ENCODE measurements at places on chromosomes 1 and 21. TPM values are rescaled to one million over a fixed set of nuclear protein-coding genes. Genes with fewer than 3 reads are reported as not detected.

The SH2D1B gene
- polyA plus RNA-seq: 0.08 TPM

The MTMR11 gene
- polyA plus RNA-seq: 15.2 TPM

The NUAK2 gene
- 0.82 TPM for polyA plus RNA-seq

The CLK2 gene
- polyA plus RNA-seq: 42.3 TPM

The GJA9 gene
- not detected for polyA plus RNA-seq

The MYOM3 gene
- 0.29 TPM for polyA plus RNA-seq

The CFH gene
- 411 TPM for polyA plus RNA-seq

The LYSMD1 gene
- polyA plus RNA-seq: 14.0 TPM

The S100A14 gene
- polyA plus RNA-seq: 7.1 TPM

The PRAMEF17 gene
- polyA plus RNA-seq: not detected

The SPRR1B gene
- polyA plus RNA-seq: not detected

The DRAXIN gene
- 0.01 TPM for polyA plus RNA-seq

The ARHGEF16 gene
- 4.2 TPM for polyA plus RNA-seq

The FMOD gene
- 46.0 TPM for polyA plus RNA-seq

The FAM72C gene
- polyA plus RNA-seq: 0.16 TPM

The KIF21B gene
- polyA plus RNA-seq: 1.0 TPM

The FAM151A gene
- polyA plus RNA-seq: 0.10 TPM

The FMO4 gene
- polyA plus RNA-seq: 3.2 TPM

The TNFRSF25 gene
- polyA plus RNA-seq: 4.3 TPM

The WDR77 gene
- polyA plus RNA-seq: 27.3 TPM

- DNase-seq: no peak
These were observed 149.7 kb downstream of the LYPLAL1 start for GRCh38 chr1:219323426-219323825.

DNA sequence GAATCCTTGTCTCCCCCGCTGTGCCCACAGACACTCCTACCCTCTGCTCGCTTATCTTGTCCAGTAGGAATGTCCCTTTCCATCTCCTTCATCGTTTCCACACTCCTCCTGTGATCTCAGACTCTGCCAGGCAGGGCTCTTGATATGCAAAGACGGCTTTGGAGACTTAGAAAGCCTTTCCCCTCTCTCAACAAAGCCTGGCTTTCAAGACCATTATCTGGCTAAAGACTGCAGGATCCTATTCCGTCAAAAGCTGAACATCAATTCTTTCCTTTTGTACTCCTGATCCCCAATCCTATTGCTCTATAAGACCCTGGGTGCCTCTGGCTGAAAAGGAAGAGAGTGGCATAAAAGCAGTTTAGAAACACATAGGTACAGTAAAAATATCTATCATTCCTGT lies 63.9 kb downstream of the SDC3 start:
- DNase-seq: no peak

DNA sequence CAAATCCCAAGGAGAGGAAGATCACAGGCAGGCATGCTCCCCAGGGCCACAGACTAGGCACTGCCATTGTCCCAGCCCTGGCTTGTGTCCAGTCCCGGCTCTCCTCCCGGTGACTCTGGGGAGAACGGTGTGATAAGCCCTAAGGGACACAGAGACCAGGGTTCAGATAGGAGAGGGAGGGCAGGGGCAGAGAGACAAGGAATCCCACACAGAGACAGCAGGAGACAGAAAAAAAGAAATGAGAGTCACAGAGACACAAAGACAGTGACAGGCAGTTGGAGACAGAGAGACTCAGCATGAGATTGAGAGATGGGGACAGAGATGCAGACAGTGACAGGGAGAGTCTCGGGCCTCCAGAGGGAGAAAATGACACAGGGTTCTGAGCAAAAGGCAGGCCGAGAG lies 361 bp downstream of the INSRR start:
- no peak for DNase-seq

GRCh38 chr1:109529881-109530456 lies 9.7 kb upstream of the GPR61 start:
- no peak for DNase-seq

GRCh38 chr1:31792116-31792515 lies 23.7 kb downstream of the SPOCD1 start:
- DNase-seq: no peak

DNA sequence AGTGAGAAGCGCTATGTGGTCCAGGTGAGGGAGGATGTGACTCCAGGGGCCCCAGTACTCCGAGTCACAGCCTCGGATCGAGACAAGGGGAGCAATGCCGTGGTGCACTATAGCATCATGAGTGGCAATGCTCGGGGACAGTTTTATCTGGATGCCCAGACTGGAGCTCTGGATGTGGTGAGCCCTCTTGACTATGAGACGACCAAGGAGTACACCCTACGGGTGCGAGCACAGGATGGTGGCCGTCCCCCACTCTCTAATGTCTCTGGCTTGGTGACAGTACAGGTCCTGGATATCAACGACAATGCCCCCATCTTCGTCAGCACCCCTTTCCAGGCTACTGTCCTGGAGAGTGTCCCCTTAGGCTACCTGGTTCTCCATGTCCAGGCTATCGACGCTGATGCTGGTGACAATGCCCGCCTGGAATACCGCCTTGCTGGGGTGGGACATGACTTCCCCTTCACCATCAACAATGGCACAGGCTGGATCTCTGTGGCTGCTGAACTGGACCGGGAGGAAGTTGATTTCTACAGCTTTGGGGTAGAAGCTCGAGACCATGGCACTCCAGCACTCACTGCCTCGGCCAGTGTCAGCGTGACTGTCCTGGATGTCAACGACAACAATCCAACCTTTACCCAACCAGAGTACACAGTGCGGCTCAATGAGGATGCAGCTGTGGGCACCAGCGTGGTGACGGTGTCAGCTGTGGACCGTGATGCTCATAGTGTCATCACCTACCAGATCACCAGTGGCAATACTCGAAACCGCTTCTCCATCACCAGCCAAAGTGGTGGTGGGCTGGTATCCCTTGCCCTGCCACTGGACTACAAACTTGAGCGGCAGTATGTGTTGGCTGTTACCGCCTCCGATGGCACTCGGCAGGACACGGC lies 2.2 kb downstream of the CELSR2 start:
- DNase-seq: no peak

DNA sequence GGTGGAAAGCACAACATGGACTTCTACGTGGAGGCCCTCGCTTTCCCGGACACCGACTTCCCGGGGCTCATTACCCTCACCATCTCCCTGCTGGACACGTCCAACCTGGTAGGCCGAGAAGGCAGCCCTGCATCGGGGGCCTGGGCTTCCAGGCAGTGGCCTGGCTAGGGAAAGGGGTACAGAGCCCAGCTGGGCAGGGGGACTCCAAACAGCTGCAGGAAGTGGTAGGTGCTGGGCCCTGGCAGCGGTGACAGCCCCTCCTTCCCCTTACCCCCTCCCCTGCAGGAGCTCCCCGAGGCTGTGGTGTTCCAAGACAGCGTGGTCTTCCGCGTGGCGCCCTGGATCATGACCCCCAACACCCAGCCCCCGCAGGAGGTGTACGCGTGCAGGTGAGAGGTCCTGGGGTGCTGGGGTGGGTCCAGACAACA lies 30.0 kb upstream of the PADI6 start:
- DNase-seq: no peak

GRCh38 chr1:111615870-111616715 lies 3.5 kb upstream of the RAP1A start:
- DNase-seq: no peak

DNA sequence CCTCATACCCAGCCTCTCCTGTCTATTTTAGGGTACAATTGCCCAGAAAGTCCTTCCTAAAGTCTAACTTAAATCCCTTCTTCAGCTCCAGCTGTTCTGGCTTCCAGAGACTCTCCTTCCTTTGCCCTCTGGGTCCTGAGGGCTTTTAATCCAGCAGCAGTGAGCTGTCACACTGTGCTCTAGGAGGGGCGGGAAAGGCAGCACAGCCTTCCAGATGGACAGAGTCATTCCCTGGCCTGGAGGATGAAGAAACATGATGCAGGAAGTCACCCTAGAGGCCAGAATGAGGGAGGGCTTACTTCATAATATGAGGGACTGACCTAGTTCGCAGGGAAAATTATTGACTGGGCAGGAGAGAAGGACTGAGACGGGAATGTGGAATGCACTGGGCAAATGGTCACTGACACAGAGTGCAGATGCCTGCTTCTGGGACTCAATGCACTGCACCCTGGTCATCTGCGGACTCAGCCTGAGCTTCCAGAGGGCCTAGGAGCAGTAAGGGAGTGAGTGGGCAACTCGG lies 1.3 kb downstream of the SH2D2A start:
- no peak for DNase-seq

GRCh38 chr1:78226784-78227183 lies 181.0 kb downstream of the GIPC2 start:
- no peak for DNase-seq

DNA sequence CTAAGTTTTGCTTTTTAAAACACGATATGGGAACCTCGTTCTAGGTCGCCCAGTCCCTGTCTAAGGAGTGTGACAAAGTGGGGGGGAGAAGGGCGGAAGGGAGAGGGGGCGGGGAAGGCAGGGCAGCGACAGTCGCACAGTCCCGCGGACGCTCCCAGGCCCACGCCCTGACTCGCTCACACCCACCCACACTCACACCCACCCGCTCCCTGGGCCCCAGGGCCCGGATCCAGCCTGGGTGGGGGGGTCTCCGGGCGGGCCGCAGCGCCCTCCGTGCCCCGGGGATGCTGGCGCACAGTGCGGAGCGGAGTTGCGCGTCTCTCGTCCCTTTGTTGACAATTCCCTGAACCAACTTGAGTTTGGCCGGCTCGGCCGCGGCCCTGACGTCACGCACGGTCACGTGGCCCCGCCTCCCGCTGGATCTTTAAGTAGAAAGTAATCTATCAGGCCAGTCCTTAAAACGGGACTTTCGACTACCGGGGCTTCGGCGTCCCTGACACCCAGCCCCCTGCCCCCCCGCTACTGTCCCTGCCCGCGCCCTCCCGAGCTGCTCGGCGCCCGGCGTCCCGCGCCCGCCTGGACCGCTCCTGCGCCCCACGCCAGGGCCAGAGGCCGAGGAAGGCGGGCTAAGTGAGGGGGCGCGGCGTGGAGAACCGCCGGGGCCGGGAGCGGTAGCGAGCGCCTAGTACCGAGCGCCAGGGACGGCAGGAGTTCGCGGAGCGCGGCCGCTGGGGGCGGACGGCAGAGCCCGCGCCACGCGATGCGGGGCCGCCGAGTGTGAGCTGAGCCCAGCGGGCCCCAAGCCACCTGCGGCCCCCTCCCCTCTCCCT lies at the start of gene FOXD3:
TSS of gene FOXD3 (plus strand) at position 454 of the 830 bp plus-strand sequence. CDS start 492 bp downstream, outside the sequence.
- no peak for DNase-seq

GRCh38 chr1:13675151-13675651 lies 24.8 kb upstream of the PRDM2 start:
- DNase-seq: no peak

DNA sequence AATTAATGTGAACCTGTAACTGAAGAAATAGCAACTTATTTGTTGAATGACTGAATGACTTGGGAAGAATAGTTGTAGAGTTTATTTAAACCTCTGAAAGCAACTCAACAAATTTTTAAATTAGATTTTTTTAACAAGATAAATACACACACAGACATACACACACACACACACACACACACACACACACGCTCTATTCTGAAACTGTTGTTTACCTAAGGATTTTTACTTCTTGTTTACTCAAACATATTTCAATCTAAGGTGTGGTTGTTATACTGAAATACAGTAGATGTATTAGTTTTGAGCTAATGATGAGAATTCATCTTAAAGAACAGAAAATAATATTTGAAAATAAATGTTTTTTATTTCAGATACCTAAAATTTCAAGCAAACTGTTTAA lies 11.5 kb downstream of the ACADM start:
- no peak for DNase-seq

DNA sequence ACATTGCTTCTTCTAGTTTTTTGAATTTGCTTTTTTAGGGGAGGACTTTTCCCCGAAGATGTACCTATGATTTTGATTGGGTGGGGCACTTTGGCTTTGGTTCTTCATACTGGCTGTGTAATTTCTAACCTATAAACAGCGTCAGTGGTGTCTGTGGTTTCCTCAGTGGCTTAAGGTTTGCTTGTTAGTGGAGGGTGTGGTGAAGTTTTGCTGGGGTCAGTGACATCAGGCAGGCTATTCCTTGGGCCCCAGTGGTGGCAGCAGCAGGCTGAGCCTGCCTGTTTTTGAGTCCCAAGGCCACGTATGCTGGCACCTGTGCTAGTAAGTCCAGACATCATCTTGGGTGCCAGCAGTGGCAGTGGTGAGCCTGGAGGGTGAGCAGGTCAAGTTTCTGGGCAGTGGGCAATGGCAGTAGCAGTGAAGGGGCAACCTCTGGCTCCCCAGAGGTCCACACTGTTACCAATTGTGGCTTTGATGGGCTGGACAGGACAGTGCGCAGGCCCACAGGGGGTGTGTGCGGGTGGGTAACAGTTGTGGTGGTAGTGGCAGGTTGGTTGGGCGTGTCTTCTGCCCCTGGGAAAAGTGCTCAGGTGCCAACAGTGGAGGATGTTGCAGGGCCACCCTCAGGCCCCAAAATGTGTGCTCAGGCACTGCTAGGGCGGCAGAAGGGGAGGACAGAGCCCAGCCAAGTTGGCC lies 54.9 kb upstream of the B3GALT2 start:
- no peak for DNase-seq

GRCh38 chr21:46063734-46064680 lies 33.9 kb upstream of the COL6A2 start:
- no peak for DNase-seq

- DNase-seq: no peak
These were observed 73.6 kb downstream of the ROR1 start for GRCh38 chr1:63847308-63847910.

GRCh38 chr1:164786980-164787833 lies 228.2 kb downstream of the PBX1 start:
- DNase-seq: peak; percentile 72

DNA sequence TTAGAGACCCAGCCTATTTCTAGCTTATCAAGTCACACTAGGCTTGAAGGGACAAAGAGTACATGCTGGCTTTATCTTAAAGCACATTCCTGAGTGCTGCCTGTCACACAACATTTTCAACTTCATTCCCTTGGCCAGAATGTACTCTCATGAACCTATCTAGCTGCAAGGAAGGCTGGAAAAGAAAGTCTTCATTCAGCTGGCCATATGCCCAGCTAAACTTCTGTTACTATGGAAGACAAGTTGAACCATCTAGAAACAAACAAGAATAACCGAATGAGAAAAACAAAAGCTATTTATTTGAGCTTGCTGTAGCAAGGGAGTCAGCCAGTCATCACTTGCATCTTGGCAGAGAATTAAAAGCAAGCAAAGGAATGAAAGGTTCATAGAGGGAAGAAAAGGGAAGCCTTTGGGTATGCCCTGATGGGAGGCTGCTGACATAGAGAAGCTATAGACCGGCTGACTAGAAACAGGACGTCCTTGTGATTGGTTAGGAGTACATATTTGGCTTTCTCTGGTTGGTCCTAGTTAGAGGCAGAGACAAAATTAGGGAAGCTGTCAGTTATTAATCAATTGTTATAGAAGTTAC lies 108.4 kb downstream of the NEK7 start:
- no peak for DNase-seq

Data from urinary bladder (tissue), 4 donors.